ENCODE measurements at places on chromosomes 6 and 20. TPM values are rescaled to one million over a fixed set of nuclear protein-coding genes. Genes with fewer than 3 reads are reported as not detected.

The TP53TG5 gene
- total RNA-seq: not detected

The POM121L2 gene
- total RNA-seq: not detected

The SLC13A3 gene
- total RNA-seq: 7.7 TPM

The HAO1 gene
- 149 TPM for total RNA-seq

The OR12D3 gene
- not detected for total RNA-seq

The RAET1G gene
- total RNA-seq: not detected

The OR12D2 gene
- total RNA-seq: not detected

The LY6G5C gene
- total RNA-seq: 1.6 TPM

The PDYN gene
- total RNA-seq: not detected

The MROH8 gene
- total RNA-seq: 3.4 TPM

The UBE2C gene
- 5.7 TPM for total RNA-seq

The FKBP1C gene
- total RNA-seq: 0.37 TPM

DNA sequence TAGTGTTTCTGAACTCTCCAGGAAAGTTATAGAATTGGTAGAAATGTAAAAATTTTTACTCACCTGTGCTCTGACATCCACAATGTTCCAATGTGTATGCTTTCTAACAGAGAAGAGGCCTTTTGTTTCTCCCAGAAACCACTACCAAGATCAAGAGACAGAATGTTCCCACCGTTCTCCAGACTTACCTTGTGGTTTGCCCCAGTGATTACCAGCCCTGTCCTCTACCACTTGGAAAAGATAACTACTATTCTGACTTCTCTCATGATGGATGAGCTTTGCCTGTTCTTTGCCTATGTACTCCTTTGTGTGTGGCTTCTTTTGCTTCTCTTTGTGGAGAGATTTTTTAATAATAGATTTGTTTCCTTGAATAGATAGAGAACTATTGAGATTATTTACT, 173.0 kb upstream of the SCGN start:
- no peak for DNase-seq

GRCh38 chr20:17721802-17722486, 22.2 kb downstream of the BANF2 start:
- DNase-seq: no peak

DNA sequence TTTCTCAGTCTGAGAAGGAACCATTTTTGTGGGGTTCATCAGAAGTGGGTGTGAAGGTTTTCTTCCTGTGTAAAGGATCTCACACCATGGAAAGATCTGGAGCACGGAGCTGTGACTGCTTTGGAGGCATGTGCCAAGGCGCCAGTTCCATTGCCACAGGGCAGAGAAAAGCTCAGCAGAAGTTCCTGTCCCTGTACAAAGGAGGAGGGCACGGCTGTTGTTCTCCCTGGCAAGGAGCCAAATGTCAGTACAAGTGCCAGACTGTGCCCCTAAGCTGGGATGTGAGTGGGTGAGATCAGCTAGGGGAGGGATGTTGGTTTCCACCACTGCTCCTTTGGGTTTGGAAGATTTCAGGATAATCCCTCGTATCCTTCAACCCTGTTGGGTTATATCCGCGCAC, 117.3 kb downstream of the CRYBG1 start:
- DNase-seq: no peak

GRCh38 chr6:138161338-138162110, at the start of gene ARFGEF3:
ARFGEF3 (plus strand) TSS chr6:138161939; CDS start chr6:138162087, 148 bp downstream.
- peak; percentile 63 for DNase-seq

GRCh38 chr20:61493798-61494305, 241.8 kb downstream of the CDH4 start:
- DNase-seq: no peak

DNA sequence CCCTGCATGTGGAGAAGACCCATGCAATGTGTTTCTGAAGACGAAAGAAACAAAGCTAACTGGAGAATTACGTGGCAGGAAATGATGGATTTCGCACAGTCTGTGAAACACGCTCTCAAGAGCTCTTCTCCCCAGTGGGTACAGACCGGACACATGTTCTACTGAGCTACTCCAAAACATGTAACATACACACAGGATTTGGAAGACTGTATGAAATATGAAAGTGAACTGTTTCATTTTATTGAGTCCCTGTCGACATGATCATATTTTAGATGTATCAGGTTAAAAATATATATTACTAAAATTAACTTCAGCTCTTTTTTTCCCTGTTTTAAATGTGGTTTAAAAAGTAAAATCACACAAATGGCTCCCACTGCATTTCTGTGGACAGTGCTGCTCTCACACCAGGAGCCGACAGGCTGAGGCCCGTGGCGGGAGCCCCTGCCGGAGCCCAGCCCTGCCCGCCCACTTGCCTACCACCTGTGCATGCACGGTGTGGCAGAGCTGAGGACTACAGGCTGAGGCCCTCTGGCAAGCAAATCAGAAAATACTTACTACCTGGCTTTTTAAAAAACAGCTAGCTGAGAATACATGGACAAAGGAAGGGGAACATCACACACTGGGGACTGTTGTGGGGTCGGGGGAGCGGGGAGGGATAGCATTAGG, 58.9 kb upstream of the NXT1 start:
- no peak for DNase-seq

GRCh38 chr6:156879591-156879990, 102.4 kb downstream of the ARID1B start:
- DNase-seq: no peak

DNA sequence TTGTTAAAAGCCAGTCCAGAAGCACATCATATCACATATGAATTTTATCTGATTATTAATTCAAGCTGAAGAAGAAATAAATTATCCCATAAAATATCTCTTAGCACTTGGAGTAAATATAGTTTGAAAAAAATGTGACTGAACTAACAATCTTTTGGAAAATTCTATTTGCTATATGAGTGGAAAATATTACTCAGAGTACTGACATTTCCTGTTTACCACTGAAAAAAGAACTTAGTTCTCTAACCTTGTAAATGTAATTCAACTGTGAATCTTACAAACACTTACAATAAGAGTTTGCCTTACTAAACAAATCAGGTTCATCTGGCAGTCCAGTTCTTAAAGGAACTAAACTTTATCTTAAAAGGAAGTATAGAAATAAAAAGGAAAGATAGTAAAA, 44.2 kb downstream of the MOXD1 start:
- no peak for DNase-seq

DNA sequence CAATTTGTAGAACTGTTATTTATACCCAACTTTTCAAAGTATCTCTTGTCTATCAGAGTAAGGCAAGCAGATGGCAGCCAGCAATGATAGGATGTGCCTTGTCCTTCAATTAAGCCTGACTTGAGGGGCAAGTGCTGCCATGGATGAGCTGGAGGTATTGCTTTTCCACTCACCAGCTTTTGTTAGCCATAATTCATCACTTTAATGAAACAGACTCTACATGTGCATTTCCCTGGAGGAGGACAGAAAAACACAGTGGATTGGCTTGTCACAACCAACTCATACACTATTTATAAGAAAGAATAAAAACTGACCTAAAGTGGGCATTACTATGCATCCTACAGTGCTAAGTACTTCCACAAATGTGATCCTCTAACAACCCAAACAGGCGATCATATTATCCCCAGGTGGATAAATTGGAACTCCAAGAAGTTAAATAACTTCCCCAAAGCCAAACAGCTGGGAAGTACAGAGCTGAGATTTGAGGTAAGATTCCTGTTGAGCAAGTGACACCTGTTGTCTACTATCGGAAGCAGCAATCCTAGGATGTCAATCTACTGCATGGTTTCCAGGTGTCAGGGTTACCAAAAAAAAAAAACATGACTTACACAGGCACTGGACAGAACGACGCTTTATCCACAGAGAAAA, 73.9 kb upstream of the NRSN1 start:
- DNase-seq: no peak

- DNase-seq: no peak
These were observed 119.6 kb upstream of the RIMS1 start for GRCh38 chr6:71766796-71767195.

DNA sequence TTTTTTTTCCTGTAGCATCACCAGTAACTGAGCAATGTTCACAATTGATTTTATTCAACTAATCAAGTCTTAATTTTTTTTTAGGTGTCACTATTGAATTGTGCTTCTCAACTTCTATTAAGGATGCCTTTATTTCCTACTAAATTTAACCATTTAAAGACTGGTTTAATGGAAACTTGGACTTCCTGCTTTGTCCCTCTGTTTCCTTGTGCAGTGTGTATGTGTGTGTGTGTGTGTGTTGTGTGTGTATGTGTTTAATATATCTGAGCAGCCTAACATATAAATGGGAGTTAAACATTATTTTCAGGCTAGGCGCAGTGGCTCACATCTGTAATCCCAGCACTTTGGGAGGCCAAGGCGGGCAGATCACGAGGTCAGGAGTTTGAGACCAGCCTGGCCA, 1.8 kb downstream of the SERPINB6 start:
- no peak for DNase-seq

- no peak for DNase-seq
These were observed 244.2 kb downstream of the CDKAL1 start for GRCh38 chr6:20778459-20778858.

DNA sequence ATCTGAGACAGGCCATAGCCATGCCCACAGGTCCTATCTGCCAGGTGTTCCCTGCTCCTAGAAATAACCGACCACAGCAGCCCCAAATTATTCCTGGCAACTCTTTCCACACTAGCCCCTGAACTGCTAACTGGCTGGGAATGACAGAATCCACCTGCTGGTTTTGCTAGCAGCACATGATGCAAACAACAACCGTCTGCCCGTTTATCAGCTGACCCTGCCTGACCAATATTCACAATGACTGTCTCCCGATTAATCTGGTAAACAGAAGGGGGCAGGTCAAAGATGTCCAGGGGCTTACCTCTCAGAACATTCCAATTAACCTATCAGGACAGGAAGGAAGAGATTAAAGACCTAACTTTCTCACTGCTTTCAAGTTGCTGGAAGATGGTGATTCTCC, 101.5 kb downstream of the NRSN1 start:
- DNase-seq: no peak

DNA sequence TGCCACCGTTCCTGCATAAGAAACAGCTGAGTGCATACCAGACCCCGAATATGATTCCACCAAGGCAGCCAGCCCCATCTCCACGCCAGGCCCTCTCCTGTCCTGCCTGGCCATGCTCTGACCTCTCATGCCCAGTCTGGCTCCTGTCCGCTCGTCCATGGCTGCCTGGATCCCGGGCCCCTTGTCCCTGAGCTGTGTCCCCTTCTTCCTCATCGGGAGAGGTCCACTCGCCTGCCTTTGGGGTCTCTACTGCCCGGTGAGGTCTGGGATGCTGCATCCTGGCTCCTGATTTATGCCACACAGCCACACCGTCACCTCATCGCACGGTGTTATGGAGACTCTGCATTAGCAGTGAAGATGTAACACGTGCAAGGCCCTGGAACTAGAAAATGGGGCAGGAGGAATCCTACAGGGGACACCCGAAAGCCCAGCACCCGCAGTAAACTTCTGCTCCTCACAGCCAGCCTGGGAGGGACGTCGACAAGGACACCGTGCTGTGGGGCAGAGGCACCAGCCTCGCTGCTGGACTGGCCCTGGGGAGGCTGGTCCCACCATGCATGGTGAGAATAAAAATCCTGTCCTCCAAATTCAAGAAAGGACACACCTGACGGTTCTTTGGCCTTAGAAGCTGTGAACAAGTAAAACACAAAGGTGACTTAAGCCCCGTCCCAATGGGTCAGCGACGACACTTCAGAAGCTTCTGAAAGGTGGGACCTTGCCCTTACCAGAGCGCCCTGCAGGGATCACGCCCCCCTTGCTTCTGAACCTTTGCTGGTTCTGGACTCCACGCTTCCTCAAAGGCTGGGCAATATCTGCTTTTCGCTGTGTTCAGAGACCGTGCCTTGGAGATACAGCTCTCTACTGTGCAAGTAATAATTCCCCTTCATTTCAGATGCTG, 103.0 kb downstream of the DLL1 start:
- DNase-seq: peak; percentile 37

DNA sequence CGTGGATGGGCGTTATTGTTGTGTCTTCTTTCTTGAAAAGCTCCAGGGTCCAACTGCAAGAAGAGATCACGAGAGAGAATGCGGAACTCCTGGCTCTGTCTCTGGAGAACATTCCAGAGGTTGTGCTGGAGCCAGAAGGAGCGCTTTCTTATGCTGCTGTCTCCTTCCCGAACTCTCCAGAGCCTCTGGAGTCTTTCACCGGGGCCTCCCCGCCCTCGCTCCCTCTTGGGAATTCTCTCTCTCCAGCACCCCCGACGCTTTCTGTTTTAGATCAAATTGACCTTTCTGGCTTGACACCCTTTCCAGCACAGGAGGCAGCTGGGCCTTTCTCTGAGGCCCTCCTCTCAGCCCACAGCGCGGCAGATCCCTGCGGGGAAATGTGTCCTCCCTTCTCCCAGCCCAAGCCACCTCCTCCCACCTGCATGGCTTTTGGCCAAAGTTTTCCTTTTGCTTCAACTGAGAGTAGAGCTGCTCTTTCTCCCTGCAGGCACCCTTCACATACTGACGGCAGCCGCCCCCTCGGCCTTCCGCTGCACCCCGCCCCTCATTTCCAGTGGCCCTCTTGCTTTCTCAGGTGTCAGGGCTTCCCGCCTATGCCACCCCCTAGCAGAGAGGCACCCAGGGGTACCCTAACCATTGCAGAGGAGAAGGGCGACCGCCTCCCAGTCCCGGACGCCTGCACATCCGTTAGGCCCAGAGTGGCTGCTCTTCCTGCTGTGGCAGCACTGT, 6.6 kb upstream of the CCR6 start:
- no peak for DNase-seq

DNA sequence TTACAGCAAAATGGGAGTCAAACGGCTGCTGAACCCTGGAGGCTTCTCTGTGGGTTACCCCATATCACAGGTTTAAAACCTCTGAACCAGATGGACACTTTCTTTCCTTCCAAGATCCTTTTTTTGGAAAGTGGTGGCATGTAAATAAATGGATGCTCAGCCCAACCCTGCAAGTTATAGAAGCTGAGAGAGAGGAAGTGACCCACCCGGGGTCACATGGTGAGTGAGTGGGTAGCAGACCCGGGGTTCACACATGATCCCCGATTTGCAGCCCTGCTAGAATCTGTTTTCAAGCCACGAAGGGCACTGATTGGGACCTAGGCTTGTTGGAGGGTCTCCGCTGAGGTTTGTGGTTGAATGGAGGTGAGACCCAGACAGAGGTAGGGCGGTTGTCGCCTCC, 32.0 kb downstream of the SIRPA start:
- no peak for DNase-seq

DNA sequence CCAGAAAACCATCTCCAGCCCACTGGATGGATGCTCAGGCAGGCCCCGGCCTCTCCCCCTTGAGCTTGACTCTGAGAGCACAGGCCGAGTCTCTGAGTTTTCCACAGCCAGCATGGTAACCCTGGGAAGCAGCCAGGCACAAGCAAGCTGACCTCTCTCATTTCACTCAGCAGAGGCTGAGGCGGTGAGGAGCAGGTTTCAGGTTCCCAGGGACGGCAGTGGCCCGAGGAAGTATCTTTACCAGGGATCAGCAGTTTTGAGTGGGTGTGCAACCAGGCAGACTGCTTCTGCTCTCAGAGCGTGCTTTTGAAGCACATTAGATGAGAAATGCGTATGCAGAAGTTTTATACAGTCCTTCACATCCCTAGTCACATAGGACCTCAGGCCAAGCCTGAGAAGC, 12.6 kb downstream of the HCK start:
- DNase-seq: no peak

GRCh38 chr6:15264902-15265761, 19.3 kb downstream of the JARID2 start:
- DNase-seq: no peak

GRCh38 chr20:34715384-34715783, 11.2 kb downstream of the TP53INP2 start:
- peak; percentile 4 for DNase-seq
